ENCODE measurements at places on chromosomes 7 and 10.

GRCh38 chr7:2680256-2680655, 7.7 kb upstream of the AMZ1 start:
- no peak for DNase-seq

GRCh38 chr7:40393660-40394059, 258.9 kb downstream of the SUGCT start:
- DNase-seq: no peak

DNA sequence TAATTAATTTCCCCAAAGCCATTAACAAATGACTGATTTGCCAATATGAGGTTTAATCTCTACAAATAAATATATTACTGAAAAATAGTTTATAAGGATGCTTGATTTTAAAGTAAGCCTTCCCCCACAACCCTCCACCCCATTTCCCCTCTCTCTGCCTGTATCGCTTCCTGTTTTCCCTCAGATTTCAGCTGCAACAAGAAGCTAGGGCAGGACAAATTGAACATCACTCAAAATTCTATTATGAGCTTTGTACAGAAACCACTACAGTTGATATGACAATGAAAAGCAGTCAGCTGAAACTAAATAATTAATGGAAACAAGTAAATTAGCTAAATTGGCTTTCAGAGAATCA, 109.0 kb upstream of the SP4 start:
- DNase-seq: no peak

GRCh38 chr7:140261105-140261486, 84.3 kb upstream of the KDM7A start:
- DNase-seq: no peak

- DNase-seq: peak; percentile 3
These were observed 370 bp downstream of the TMEM60 start for GRCh38 chr7:77797734-77798393.

- no peak for DNase-seq
These were observed 442 bp downstream of the ANKRD2 start for GRCh38 chr10:97573021-97573420.

DNA sequence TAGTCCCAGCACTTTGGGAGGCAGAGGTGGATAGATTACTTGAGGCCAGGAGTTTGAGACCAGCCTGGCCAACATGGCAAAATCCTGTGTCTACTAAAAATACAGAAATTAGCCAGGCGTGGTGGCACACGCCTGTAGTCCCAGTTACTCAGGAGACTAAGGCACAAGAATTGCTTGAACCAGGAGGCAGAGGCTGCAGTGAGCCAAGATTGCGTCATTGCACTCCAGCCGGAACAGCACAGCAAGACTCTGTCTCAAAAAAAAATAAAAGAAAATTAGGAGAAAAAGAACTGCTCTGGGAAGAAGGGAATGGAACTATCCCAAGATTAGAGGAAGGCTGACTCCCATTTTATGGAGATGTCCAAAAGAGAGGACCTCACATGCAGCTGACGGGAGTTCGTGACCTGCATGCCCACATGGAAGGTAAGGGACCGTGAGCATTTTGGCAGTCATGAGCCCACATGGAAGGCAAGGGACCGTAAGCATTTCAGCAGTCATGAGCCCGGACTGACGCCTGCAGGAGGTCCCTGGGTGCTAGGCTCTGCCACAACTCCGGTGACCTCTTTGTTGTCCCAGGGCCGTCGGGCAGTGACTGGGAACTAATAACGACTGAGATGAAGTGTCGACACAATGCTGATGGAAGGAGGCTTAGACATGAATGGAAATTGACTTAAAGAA, 18.6 kb upstream of the GTPBP4 start:
- no peak for DNase-seq

- no peak for DNase-seq
These were observed 32.8 kb downstream of the HIPK2 start for GRCh38 chr7:139744768-139745677.

- DNase-seq: no peak
These were observed 50.8 kb downstream of the PIK3CG start for GRCh38 chr7:106915873-106916272.

DNA sequence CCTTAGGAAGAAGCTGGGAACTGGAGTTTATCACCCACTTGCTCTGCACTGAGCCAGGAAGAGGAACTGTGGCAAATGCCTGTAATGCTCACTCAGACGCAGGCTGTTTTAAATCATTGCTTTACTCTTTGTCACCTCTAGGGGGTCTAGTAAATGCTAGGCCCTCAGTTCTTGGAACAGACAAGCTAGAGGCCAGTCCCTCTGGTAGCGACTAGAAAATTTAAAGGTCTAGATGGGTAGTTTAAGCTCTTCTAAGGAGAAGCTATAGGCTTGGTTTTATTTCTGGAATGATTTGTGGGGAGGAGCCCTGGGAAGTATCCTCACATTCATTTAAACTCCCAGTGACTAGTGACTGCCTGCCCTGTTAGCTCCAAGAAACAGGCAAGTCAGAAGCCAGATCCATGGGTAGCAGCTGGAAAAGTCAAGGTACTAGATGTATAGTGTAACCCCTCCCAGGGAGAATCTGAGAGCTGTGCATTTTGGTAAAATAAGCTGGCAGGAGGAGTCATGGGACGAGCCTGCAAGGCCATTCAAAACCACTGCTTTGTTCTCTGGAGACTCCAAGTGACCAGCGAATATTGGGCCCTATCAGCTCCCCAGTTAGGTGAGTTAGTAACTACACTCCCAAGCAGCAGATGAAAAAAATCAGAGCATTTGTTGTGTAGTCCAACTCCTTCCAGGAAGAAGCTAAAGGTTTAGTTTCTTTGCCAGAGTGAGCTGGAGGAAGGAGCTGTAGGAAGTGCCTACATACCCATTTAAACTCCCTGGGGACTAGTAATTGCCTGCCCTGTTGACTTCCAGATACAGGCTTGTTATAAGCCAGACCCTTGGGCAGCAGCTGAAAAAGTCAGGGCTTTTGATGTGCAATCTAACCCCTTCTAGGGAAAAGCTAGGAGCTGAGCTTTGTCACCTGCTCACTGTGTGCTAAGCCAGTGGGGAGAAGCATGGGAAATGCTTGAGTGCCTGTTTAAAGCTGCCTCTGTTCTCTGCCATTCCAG, 68.9 kb downstream of the DYNC1I1 start:
- DNase-seq: no peak

DNA sequence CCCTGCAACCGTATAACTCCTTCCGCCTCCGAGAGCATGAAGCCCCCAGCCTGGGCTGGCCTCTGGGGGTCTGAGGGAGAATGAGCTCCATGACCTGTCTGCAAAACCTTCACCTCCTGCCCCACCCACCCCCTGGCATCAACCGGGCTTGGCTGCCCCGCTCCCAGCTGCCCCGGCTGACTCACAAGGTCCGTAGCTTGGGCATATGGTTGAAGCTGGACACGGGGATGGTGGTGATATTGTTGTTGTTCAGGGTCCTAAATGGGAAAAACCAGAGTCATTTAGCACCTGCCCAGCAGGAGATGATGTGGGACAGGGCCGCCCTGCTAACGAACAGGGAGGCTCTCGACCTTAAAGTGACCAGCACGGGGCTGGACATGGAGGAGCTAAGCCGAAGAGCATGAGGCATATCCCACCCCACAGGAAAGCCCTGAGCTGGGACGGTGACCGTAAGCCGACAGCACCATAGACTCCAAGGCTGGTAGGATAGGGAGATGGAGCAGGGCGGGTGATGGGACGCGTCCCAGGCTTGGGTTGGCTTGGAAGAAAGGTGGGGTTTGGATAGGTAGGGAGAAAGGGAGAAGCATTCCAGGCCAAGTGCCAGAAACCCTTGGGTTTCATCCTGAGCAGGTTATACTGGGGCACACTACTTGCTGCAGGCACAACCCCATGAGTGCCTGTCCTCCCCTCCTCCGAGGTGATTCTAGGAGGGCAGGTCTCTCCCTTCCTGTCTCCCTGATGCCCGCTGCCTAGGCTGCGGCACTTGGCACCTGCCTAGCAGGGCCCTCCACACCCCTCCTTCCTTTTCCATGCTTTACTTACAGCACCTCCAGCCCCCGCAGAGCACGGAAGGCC, 121.5 kb downstream of the SLIT1 start:
- no peak for DNase-seq

DNA sequence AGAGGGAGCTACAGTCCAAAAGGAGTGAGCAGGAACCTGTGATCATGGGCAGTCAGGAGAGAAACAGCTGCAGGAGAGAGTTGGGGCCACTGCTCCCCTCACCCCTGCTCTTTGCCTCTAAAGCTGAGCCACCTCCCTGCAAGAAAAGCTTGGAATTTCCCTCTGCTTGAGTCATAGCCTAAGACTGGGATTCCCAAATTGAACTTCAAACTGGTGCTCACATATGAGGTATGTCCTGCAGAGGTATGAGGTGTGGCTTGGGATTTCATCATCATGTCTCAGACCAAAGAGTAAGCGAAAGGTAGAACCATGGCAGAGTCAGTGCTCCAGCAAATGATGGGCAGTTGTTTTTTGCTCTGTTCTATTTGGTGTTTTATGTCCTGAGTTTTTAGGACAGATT, 237.1 kb upstream of the NRP1 start:
- no peak for DNase-seq

DNA sequence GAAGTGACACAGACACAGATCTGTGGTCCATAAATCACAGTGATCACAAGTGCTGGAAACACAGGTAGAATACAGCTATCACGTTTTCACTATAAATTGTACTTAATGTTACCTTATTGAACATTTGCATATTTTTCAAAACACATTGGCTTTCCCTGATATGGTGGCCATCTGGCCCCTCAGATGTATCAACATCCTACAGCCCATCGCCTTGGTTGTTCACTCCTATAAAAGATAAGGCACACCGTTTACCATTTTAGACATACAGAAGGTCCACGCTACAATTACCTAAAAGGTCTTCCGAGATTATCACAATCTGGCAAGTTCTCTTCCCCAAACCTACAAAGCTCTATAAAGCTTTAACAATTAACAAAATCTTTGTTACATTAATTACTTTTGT, 91.4 kb downstream of the SRPK2 start:
- DNase-seq: no peak

DNA sequence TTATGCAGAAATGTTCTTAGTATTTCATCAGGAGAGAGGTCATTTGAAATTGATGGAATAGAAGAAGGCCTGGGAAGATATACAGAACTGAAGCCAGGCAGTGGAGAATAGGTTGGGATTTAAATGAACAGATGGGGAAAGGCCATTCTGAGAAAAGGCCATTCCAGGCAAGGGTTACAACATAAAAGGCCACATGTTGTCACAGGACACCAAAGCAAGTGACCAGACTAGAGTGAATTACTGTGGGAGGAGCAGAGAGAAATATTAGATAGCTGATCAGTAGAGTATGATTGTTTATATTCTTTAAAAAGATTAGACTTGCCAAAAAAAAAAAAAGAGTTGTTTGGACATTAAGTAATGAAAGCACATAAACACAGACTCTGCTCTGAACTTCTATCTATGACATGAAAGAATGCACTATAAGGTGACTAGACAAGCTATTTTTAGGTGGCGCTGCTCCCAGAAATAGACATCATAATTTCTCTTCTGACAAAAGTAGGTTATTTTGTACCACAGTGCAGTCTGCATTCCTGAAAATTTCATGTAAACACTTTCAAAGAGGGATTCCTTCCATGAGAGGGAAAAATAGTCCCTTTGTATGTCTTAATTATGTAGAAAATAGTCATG, 55.2 kb upstream of the DKK1 start:
- no peak for DNase-seq

- no peak for DNase-seq
These were observed 42.9 kb upstream of the IKZF1 start for GRCh38 chr7:50261593-50261992.

DNA sequence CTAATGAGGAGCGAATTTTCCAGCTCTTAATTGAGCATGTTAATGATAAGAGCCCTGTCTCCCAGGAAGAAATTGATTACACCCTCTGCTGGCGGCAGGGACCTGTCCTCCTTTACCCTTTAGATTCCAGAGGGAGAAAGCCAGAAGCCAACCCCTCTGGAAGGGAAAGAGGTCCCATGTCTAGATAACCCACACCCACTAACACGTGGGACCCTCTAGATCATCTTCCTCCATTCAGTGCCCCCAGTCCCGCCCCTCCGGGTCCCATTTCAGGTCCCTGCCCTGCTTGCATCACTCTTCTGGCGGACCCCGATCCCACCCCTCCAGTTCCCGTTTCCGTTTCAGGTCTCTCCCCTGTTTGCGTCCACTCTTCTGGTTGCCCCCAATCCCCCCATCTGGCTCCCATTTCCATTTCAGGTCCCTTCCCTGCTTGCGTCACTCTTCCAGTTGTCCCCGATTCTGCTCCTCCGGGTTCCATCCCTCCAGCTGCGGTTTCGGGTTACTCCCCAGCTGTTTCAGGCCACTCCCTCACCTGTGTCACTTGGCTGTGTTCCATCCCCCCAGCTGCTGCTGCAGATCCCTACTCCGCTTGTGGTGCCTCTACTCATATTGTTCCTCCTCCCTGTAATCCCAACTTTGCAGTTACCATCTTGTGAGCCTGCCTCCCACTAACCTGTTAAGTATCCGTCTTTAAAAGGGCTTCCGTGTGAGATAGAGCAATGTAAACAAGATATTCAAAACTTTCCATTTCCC, 202.4 kb downstream of the SH2D4B start:
- DNase-seq: no peak

GRCh38 chr7:87356448-87356847, 11.0 kb downstream of the CROT start:
- DNase-seq: no peak

DNA sequence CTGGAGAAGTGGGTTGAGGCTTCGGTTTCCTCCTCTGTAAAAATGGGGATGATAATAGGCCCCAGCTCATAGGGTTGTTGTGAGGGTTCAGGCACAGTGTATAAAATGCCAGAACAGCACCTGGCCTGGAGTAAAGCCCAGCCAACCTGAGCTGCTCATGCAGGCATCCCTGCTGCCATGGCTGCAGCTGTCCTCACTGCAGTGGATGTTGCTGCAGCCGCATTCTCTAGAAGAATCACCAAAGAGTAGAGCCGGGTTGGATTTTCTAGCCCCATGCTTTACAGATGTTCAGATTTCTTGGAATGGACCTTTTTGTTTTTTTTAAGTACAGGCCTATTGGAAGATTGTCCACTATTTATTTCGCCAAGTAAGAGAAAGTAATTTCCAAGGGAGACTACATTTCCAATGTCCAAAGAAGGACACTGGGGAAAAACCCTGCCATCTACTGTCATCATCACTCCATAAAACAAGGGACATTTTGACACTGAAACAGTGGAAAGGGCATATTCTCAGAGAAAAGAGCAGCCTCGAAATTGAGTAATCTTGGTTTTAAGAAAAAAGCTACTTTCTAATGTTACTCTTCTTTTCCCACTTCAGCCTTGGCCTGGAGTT, 147.5 kb upstream of the TCF7L2 start:
- no peak for DNase-seq

DNA sequence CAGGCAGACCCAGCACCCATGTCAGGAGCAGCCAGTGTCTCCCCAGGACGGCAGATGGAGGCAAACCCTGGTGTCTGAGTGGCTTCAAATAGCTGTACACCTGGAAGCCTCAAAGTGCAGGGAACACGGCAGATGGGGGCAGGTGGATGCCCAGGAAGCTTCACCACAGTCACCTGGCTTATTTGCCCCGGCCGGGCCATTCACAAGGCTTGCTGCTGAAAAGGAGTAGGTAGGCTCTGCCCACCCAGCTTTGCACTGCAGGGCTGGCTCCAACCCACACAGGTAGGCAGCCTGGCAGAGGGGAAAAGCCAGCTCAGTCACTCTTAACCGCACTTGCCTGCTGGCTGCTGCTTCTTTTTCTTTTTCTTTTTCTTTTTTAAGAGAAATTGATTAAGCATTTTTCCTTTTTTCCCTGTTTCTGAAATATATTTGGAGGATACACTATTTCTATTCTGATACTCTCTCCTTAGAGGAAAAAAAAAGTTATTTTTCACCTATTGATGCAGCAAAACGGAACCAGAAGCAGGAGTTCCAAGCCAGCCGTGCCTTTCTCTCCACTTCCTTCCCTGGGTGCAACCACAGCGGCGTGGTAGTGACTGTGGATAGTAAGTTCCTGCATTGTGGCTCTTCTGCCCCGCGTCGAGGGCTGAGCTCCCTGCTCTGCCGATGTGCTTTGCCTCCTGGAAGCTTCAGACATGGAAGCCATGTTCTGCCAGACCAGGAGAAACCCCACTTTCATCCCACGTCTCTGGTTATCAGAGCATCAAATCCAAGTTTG, 118.3 kb downstream of the KLF6 start:
- no peak for DNase-seq

All from smooth muscle cell of the brain vasculature (primary cell).